ENCODE measurements at places on chromosomes 11 and 22.

GRCh38 chr11:77174559-77174958, 46.5 kb downstream of the MYO7A start:
- DNase-seq = no peak

DNA sequence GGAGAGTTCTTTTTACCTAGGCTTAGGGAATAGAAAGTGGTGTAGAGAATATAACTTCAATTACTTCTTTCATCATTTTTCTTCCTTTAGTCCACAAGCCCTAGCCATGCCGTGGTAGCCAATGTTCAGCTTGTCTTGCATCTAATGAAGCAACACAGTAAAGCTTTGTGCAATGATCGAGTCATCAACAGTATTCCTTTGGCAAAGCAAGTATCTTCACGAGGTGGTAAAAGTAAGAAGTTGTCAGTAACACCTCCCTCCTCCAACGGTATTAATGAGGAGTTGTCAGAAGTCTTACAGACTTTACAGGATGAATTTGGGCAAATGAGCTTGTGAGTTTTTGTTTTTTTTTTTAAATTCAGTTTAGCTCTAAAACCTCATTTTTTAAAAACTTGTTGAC, 37.4 kb downstream of the CEP57 start:
- no peak for DNase-seq

GRCh38 chr11:6632116-6633073, 13.2 kb upstream of the TPP1 start:
- no peak for DNase-seq

- no peak for DNase-seq
Measured at GRCh38 chr11:12173111-12173510, 62.7 kb downstream of the MICAL2 start.

DNA sequence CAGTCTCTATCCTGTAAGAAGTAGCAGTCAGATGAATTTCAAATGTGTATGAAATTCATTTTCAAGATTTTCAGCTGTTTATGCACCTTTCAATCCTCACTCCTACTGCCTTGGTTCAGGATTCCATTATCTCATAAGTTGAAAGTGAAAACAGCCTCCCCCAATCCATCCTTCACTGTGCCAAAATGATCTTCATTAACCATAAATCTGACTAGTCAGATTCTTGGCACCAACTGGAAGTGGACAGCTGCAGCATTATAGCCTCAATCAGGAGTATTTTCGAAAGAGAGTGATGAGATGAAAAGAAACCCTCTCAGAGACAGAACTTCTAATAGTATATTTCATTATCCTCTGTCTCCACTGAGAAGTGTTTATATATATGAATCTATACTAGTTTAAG, 365.3 kb upstream of the PDGFD start:
- DNase-seq = no peak

Data from stimulated activated CD4-positive, alpha-beta T cell treated with anti-CD3 and anti-CD28 coated beads, Interleukin-12 subunit alpha, Interleukin-12 subunit beta, amount 100 ng/mL, for 4 hours (primary cell).